ENCODE measurements at places on chromosomes 7 and 10.

- no peak for DNase-seq
Measured at GRCh38 chr7:67564959-67565358, 568.3 kb downstream of the TYW1 start.

- DNase-seq, result no peak
Measured at GRCh38 chr7:115346685-115347084, 424.8 kb downstream of the MDFIC start.

DNA sequence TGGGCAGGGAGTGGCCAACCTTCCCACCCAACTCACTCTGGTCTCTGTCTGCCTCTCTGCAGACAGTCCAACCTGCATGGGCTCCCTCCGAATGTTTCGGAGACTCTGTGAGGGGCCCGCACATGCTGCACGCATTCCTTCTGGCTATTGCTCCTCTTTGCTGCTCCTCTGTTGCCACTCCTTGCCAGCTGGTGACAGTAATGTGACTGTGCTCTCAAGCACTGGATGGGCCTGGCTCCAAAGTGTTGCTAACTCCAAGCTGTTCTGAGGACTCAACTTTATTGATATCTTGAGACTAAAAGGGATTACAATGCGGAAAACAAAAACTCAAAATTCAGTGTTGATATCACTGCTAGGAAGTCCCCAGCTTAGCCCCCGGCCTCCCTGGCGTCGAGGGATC, 105.4 kb upstream of the KIF5B start:
- no peak for DNase-seq

GRCh38 chr7:136186281-136186680, 209.1 kb upstream of the MTPN start:
- DNase-seq, result no peak

Measured in GM20000 (cell line).